IPS DF 19.7 (cell line): ENCODE measurements at places on chromosomes 5 and 9.

- no peak for DNase-seq
Observed at GRCh38 chr5:176818391-176819098, 8.2 kb downstream of the UNC5A start.

- DNase-seq, result peak; percentile 52
Observed at GRCh38 chr9:15253197-15253596, 53.8 kb downstream of the TTC39B start.

DNA sequence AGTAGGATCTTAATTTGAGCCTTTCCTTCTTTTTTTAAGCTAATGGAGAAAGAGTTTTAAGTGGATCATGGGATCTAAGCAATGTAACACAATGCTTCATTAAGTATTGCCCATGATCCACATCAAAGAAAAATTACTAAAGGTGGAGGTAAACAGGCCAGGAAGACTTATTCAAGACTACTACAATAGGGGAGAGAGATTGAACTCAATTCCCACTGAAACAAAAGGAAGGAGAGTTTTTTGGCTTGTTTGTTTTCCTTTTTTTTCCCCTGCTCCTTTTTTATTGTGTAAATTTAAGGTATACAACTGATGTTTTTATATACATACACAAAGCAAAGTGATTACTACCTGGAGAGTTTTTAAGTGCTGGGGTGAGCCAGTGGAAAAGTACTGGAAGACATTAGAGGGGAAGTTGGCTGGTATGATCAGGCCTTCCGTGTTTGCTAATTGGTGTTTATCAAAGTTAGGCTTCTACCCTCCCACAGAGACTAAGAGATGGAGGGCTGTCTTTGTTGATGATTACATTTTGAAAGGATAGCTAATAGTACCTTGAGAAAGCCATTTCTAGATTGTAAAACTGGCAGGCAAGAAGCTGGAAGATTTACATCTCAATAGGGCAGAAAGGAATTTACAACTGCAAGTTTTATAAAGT, 262.7 kb downstream of the CHSY3 start:
- peak; percentile 88 for DNase-seq

- DNase-seq, result no peak
Observed at GRCh38 chr5:132500244-132500930, 9.8 kb upstream of the IRF1 start.

DNA sequence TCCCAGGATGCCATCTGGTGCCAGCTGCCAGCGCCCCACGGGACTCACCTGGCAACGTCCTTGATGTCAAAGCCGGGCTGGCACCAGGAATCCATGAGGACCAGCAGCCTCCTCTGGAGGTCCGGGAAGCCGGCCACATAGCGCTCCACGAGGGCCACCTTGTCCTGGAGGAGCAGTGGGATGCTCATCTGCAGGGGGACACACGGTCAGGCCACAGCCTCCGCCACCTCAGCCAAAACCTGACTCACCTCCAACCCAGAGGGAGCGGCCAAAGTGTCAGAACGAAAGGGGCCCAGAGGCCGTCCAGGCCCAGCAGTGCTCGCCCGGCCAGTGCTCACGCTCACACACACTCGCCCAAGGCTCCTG, 56.5 kb downstream of the EXD3 start:
- DNase-seq, result no peak

DNA sequence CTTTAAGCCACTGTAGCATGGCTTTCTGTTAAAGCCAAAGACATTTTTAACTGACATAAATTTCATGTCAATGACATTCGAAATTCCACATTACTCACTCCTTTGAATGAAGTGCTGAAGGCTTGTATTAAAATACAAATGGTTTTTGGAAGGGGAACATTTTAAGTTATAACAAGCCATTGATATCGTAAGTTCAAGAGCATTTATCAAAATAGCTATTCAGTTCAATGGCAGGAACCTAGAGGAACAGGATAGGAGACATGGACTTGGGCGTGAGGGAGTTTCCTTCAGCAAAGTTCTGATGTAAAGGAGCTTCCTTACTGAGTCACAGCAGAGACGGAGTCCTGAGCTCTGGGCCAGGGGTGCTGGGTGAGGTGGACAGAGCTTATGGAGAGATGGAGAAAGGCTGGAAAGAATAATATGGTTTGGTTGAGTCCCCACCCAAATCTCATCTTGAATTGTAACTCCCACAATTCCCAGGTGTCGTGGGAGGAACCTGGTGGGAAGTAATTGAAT, 631.8 kb downstream of the BNC2 start:
- DNase-seq, result no peak

DNA sequence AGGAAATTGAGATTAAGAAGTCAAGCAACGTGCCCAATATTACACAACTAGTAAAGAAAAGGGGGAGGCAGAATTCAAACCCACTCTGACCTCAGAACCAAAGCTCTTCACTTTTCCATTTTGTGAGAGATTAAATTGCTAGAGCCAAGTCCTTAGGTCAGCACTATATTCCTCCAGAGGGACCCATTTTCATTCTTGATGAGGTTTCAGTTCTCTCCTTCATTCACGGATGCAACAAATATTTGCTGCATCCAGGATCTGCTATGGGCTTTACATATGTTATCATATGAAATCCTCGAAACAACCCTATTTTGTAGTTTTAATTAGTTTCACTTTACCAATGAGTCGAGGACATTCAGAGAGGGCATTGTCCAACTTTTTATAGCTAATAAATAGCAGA, 239.2 kb downstream of the EFNA5 start:
- no peak for DNase-seq

DNA sequence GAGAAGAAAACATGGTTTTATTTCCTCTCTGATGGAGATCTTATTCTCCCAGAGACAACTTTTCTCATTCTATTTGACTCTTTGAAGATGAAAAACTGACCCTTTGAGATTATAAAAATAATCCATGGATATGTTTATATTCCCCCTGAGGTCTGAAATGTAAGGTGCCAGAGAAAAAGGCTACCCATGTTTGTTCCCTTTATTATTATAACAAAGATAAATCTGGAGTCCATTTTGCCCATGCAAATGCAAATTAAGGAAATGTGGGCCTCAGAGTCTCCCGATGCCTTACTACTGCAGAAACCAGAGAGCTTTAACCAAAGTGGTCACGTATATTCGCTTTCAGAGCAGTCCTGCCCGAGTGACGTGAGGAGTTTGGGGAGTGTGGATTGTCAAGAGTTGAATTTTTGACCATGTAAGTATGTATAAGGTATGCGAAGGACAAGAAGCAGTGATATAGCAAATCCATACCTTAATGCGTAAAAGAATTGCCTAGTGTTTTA, 312.5 kb downstream of the RASEF start:
- no peak for DNase-seq

GRCh38 chr5:176679365-176680225, 32.3 kb downstream of the TSPAN17 start:
- no peak for DNase-seq

DNA sequence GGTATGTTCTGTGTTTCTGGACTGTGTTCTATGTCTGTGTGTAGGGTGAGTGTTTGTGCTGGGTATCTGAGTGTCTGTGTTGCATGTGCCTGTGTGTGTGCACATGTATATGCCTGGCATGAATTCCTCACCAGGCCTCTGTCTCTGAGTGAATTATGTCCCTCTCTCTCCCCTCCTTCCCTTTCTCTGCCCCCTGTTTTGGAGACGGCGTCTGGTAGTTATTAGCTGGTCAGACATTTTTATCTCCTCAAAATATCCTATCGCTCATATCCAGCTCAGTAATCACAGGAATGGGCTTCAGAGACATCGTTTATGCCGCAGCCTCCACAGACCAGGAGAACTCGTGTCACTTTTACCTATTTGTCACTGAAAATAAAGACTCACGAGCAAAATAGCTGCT, 483.2 kb upstream of the BRINP1 start:
- DNase-seq, result no peak

DNA sequence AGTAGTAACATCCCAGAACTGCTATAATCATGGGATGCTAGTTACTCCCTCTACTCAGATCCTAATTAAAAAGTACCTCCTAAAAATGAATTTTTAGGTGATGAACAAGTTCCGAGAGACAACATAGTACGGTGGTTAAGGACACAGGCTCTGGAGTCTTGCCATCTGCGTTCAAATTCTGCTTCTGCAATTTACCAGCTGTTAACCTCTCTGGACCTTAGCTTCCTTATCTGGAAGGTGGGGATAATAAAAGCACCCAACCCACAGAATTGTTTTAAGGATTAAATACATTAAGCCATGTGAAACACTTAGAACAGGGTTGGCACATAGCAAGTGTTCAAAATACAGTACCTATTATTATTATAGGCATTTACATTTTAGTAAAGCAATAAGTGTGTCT, 77.5 kb upstream of the XPA start:
- no peak for DNase-seq

- no peak for DNase-seq
Observed at GRCh38 chr9:123039617-123040219, 6.3 kb downstream of the GPR21 start.

- DNase-seq, result no peak
Observed at GRCh38 chr5:76867827-76868693, 18.2 kb downstream of the S100Z start.

- no peak for DNase-seq
Observed at GRCh38 chr5:180596115-180596667, 4.9 kb upstream of the SCGB3A1 start.

DNA sequence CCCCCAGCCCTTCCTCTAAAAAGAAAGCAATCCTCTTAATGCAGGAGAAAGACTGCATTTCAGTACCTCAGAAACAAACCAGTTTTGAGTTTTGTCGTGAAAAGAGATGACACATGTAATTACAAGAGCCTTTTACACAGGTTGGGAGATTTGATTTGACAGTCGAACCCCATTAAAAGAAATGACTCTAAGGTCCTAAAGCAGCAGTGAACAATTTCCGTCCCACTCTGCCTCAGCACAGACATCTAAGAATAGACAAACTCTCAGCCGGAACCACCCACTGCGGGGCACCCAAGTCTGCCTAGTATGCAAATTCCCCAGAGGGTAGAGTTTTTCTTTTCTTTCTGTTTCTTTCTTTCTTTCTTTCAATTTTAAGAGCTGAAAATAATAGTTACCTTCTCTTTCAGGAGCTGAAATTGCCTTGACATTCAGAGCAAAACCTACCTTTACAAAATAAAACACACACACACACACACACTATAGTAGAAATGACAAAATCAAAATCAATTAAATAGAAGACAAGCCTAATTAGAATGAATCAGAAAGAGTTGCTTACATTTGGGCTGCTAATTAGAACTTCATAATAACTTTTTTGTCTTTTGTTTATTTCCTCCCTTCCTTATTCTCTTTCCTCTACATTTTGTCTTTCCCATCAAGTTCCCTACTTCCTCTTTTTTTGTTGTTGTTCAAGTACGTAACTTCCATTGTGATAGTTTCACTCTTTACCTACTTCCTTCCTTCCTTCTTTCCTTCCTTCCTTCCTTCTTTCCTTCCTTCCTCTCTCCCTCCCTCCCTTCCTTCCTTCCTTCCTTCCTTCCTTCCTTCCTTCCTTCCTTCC, 65.1 kb downstream of the BASP1 start:
- no peak for DNase-seq

DNA sequence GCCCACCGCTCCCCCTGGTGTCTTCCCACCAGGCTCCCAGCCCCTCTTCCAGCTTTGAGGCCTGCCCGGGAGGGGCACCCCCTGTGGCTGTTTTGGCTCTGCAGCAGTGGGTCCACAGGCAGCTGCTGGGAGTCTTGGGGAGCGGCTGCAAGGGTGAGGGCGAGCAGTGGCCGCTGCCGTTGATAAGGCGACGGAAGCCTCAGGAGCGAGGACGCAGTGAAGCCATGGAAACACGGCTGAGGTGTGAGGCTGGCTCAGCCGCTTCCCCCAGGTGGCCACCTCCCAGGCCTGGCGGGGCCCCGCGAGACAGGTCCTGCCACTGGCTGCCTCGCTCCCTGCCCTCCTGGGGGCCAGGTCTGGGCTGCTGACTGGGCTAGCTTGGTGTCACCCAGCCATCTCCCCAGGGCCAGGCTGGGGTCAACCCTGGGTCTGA, 41.5 kb downstream of the CXXC5 start:
- no peak for DNase-seq

DNA sequence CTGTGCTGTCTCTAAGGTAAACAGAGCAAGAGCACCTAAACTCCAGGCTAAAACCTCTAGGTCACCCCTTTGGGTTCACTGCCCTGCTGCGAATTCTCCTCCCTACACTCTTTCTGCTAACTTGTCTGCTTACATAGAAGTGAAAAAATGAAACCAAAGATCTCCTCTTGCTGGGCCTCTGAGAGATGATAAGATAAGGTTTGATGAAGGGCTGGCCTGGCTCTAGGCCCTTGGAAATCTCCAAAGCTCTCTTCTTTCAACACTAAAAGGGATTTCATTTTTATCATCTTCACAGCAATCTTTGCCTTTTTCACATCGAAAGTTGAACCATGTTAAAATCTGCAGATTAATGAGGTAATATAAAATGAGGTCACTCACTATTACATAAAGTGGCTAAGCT, 450.8 kb upstream of the TLE4 start:
- no peak for DNase-seq

GRCh38 chr5:82738681-82739269, 338.4 kb downstream of the TMEM167A start:
- no peak for DNase-seq

DNA sequence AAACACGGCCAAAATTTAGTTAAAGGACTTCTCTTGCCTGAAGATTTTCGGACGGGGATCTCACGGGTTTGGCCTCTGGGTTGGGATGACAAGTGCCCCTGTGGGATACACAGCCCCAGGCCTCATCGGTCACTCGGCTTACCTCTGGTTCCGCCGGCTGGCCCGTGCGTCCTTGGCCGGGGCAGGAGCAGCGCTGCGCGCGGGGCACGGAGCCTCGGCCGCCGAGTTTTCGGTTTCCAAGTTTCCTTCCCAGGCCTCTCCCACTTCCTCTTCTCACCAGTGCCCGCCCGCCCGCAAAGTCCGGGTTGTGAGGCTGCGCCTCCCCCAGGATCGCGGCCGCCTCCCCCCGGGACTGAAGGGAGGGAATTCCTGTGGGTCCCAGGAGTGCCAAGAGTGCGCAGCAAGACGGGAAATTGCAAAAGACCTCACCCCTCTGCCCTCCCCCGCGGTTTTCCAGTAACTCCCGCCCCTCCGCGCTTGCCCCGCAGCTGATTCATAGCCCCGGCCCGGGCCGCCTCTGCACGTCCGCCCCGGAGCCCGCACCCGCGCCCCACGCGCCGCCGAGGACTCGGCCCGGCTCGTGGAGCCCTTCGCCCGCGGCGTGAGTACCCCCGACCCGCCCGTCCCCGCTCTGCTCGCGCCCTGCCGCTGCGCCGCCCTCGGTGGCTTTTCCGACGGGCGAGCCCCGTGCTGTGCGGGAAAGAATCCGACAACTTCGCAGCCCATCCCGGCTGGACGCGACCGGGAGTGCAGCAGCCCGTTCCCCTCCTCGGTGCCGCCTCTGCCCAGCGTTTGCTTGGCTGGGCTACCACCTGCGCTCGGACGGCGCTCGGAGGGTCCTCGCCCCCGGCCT, at the start of gene OSMR:
Gene OSMR, plus strand, starts transcription at position 487 of the 853 bp plus-strand sequence. CDS start 23,033 bp downstream, outside the sequence.
- no peak for DNase-seq

GRCh38 chr5:42426016-42426415, 2.8 kb downstream of the GHR start:
- DNase-seq, result no peak
